Activated T-cell treated with anti-CD3 and anti-CD28 coated beads, Interleukin-2, amount 50 U/mL, for 4 hours (primary cell): ENCODE measurements at places on chromosomes 6 and 20. TPM values are rescaled to one million over a fixed set of nuclear protein-coding genes. Genes with fewer than 3 reads are reported as not detected.

DNA sequence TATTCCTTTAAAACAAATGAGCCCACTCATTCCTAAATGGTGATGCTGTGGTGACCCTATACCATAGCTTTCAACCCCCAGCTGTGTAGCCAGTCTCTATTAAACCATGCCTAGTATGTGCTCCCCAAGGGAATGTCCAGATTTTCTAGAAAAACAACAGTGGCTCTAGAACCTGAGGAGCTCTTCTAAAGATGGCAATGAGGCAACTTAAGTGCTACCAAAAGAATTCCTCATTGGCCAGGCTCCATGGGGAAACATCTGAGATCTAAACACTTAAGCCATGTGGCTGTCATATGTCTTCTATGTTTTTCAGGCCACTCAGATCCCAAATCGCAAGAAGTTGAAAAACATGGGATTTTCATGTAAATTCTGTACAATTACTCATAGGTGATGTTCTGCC is 191.0 kb downstream of the TPBG start:
- DNase-seq, result no peak

GRCh38 chr6:87710090-87710489 is 8.1 kb upstream of the AKIRIN2 start:
- no peak for DNase-seq

- DNase-seq, result no peak
Observed at GRCh38 chr20:5510446-5510845, 193.7 kb upstream of the PROKR2 start.

DNA sequence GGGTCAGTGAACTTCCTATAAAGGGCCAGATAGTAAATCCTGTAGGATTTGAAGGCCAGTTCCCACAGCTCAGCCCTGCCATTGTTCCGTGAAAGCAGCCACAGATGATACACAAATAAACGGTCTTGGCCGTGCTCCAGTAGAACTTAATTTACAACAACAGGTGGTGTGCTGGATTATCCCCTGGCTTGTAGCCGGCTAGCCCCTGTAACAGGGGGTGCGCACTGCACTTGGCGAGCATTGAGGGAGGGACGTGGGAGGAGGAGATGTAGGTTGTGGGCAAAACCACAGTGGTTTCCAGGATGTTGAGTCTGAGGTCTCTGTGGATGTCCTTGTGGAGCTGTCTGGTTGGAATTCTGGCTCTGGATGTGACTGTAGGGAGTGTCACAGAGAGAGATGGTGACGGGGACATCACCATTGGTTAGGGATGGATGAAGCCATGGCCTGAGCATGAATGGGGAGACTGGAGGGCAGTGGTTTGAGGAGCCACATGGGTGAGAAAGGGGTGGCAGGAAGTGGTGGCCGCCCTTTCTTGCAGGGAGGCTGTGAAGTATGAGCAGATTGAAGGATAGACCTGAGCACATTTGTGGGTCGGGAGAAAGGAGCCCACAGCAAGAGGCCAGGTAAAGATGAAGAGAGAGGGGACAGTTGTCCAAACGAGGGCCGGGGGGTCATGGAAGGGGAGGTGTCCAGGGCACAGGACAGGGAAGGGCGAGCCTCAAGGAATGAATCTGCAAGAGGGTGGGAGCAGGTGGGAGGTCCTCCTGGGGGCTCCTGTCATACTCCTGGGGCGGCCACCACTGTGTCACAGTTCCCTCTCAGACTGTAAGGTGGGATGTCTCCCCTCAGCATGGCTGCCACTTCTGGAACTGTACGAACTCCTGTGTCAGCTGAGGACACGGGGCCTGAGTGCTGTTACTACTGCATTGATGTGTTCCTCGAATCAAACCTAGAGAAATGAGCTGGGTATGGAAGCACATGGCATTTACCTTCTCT is 53.6 kb downstream of the CDH26 start:
- DNase-seq, result no peak

GRCh38 chr6:76677017-76677416 is 604.6 kb upstream of the IMPG1 start:
- no peak for DNase-seq

DNA sequence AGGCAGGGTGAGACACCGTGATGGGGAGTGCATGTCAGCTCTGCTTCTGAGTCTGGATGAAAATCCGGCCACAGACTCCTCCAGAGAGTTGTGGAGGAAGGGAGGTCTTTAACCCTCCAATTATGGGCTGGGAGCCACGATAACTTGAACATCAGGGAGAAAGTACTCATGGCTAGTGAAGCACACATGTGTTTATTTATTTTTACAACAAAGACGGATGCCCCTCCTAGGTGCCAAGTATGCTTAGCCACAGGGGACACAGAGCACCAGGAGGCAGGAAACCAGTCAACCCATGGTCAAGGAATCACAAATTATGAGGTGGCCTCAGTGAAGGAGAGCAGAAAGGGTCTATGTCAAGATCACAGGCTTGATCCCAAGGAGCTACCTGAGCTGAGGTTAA is 54.1 kb downstream of the ZNF217 start:
- no peak for DNase-seq

GRCh38 chr6:47170617-47170947 is 128.4 kb upstream of the ADGRF1 start:
- DNase-seq, result no peak

- DNase-seq, result no peak
Observed at GRCh38 chr20:760751-761417, 7.4 kb downstream of the SLC52A3 start.

Gene EFCAB8
- 0.40 TPM for total RNA-seq

Gene WFDC2
- total RNA-seq, result 0.53 TPM

Gene LAMA5
- total RNA-seq, result 0.84 TPM
